Mononuclear cell (primary cell): ENCODE measurements at places on chromosomes 11 and 22. TPM values are rescaled to one million over a fixed set of nuclear protein-coding genes. Genes with fewer than 3 reads are reported as not detected.

OR2AG1 gene
- total RNA-seq, result not detected

MAJIN gene
- total RNA-seq, result not detected

RBMXL2 gene
- not detected for total RNA-seq

BAIAP2L2 gene
- 0.31 TPM for total RNA-seq

VPREB1 gene
- not detected for total RNA-seq

DPAGT1 gene
- total RNA-seq, result 6.7 TPM
